CD4-positive, CD25-positive, alpha-beta regulatory T cell (primary cell): ENCODE measurements at places on chromosomes 1 and 21. TPM values are rescaled to one million over a fixed set of nuclear protein-coding genes. Genes with fewer than 3 reads are reported as not detected.

Gene CFHR2
- total RNA-seq = not detected

Gene CYP4Z1
- total RNA-seq = not detected

Gene ADORA3
- not detected for total RNA-seq

Gene ERMAP
- 4.9 TPM for total RNA-seq

Gene HIVEP3
- 17.2 TPM for total RNA-seq
